Esophagus squamous epithelium (tissue), 5 donors: ENCODE measurements at places on chromosomes 11 and 22.

GRCh38 chr11:35822815-35823495 is 120.9 kb upstream of the LDLRAD3 start:
- no peak for DNase-seq

GRCh38 chr22:48146426-48146825 is 1384.0 kb downstream of the TBC1D22A start:
- no peak for DNase-seq

GRCh38 chr11:116418388-116419041 is 354.3 kb downstream of the BUD13 start:
- DNase-seq = no peak

DNA sequence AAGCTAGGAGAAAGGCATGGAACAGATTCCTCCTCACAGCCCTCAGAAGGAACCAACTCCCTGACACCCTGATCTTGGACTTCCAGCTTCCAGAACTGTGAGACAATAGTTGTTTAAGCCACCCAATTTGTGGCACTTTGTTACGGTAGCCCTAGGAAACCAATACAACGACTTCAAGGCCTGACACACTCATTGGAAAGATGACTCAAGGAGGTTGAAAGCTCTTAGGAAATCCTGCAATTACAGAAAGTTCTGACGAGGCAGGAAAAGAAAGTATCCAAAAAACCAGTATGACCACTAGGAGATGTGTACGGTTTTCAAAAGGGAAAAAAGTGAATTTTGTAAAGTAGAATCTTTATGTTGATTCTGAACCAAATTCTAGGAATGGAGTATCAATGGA is 161.4 kb downstream of the SWAP70 start:
- no peak for DNase-seq

DNA sequence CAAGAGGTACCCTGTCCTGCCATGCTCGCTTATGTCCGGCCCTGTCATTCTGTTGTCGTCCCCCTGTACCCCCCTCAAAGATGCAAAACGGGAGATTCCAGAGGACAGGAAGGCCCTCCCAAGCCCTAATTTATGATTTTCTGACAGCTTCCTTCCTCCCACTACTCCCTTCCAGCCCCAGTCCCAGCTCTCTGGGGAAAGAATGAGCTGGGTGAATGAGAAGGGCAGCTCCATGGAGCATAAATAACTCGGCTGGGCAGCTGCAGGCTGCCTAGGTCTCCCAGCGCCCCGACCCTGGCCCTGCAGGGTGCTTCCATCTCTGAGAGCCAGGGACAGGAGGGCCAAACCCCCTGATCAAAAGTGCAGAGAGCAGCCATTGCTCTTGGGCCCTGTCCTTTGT is 3.9 kb upstream of the EMID1 start:
- no peak for DNase-seq

GRCh38 chr11:106121570-106122320 is 44.3 kb downstream of the AASDHPPT start:
- no peak for DNase-seq

DNA sequence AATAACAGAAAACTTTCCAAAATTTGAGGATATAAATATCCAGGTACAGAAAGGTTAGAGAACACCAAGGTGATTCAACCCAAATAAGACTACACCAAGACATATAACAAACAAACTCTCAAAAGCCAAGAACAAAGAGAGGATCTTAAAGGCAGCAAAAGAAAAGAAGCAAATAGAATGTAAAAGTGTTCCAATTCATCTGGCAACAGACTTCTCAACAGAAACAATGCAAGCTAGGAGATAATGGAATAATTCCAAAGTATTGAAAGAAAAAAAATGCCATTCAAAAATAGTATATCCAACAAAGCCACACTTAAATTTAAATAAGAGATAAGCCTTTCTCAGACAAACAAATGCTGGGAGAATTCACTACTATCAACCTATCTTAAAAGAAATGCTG is 153.0 kb upstream of the FAT3 start:
- no peak for DNase-seq

- no peak for DNase-seq
Observed at GRCh38 chr22:30733181-30733631, 38.5 kb downstream of the OSBP2 start.

- DNase-seq = no peak
Observed at GRCh38 chr22:45504373-45505341, 2.0 kb downstream of the FBLN1 start.

- DNase-seq = no peak
Observed at GRCh38 chr11:77035039-77035438, 841 bp downstream of the B3GNT6 start.

DNA sequence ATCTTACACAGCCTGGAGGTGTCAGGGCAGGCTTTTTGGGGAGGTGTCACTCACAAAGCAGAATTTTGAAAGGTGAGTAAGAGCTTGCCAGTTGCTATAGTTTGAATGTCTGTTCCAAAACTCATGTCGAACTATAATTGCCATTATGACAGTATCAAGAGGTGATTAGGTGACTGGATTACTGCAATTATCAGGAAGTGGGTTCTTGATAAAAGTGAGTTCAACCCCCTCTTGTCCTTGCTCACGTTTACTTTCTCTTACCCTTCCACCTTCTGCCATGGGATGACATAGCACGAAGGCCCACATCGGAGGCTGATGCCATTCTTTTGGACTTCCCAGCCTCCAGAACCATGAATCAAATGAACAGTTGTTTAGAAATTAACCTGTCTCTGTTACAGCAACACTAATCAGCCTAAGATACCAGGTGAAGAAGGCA is 4.7 kb upstream of the C11orf86 start:
- no peak for DNase-seq

DNA sequence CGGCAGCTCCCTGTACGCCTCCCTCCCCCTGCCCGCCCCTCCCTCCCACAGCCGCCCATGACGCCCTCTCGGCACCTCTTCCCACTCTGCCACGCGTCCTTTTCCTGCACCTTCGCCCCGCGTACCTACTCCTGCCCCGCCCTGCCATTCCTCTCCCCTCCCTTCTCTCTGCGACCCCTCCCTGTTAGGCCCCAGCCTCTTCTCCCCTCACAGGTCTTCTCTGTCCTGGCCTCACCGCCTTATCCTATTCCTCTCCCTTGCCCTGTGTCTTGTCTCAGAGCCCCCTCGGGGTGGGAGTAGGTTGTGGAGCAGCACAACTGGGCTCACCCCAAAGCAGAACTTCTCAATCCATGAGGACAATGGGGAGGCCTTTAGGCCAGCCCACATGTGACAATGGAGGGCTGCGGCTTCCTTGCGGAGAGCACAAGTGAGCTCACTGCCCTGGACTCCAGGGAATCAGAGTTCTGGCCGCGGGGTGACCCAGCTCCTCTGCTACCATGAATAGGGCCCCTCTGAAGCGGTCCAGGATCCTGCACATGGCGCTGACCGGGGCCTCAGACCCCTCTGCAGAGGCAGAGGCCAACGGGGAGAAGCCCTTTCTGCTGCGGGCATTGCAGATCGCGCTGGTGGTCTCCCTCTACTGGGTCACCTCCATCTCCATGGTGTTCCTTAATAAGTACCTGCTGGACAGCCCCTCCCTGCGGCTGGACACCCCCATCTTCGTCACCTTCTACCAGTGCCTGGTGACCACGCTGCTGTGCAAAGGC is 539 bp downstream of the SLC35C1 start:
- DNase-seq = peak; percentile 46

DNA sequence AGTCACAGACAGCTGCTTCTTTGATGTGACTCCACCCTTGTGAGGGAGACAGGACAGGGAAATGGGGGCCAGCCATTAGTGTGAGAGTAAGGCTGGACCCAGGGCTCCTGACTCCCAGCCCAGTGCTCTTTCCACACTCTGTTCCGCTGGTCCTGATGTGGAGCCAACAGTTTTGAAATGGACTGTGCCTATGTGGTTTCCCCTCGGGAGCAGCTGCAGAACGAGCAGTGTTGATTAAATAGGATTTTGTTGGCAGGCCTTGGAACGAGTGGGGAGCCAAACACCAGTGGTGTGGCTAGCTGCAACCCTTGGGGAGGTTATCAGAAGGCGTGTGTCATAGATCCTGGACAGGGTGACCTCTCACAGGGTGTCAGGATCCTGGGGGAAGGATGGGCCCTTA is 66.5 kb upstream of the AMPD3 start:
- no peak for DNase-seq

- no peak for DNase-seq
Observed at GRCh38 chr11:115739146-115739545, 234.9 kb upstream of the CADM1 start.

GRCh38 chr11:27291302-27291889 is 71.6 kb downstream of the CCDC34 start:
- no peak for DNase-seq

DNA sequence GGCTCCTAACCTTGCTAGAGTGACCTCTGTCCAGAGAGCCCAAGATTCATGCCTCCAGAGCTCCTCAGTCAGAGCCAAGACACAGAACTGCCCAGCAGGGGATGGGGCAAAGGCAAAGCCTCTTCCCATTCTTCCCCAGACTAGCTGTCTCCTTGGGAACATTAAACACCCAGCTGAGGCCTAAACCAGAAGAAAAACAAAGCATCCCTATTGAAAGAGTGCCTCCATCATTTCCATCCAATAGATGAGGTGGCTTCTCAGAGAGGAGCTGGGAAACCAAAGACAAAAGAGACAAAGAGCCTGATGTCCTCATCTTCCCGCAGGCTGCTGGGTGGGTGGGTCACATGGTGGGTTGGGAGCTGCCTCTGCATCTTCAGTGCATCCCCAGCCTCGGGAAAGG is 37.4 kb downstream of the COMMD9 start:
- no peak for DNase-seq

GRCh38 chr11:133724116-133724515 is 121.2 kb downstream of the SPATA19 start:
- no peak for DNase-seq

- DNase-seq = no peak
Observed at GRCh38 chr11:75954039-75954438, 139.0 kb downstream of the UVRAG start.

DNA sequence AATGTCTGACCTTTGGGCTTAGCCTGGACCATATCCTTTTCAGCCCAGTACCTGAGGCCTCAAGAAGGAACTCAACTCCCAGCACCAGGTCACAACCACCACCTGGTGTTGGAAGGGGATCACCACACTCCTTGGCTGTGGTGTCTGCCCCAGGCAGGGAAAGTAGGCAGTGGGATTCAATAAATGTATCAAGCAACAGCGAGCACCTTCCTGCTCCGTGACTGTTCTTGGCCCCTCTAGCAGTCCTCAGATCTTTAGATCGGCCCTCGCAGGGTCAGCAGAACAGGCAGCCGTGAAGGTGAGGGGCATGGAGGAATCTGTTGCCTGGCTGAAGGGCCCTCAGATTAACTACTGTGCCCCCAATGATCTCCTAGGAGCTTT is 15.9 kb downstream of the ARFGAP2 start:
- DNase-seq = no peak

- no peak for DNase-seq
Observed at GRCh38 chr11:128294671-128295050, 292.7 kb downstream of the ETS1 start.

DNA sequence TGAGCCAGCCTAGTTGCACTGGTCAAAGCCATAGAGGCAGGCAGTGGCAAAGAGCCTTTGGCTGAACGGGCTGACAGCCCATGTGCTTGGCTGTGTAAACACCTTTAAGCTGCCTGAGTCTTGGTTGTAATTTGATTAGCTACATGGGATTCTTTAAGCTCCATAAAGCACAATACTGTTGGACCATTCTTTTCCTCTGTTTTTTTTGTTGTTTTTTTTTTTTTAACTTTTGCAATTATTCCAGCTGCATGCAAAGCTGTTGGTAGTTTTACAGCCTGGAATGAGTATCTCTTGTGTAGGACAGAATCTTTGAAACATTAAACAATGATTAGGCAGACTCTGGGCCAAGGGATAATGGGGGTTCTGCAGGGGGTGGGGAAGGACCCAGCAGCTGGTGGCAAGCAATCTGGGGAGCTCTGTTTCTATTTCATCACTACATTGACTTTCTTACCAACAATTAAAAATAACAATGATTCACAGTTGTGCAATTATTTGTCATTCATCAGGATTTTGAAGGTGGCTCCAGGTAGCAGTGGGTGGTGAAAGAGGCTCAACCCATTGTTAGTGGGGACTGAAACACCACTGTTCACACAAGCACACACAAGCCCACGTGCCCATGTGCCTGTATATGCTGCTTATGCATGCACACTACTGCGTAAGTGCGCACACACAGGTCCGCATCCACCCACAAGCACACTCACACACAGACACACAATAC is 69.5 kb upstream of the CSNK2A3 start:
- no peak for DNase-seq

DNA sequence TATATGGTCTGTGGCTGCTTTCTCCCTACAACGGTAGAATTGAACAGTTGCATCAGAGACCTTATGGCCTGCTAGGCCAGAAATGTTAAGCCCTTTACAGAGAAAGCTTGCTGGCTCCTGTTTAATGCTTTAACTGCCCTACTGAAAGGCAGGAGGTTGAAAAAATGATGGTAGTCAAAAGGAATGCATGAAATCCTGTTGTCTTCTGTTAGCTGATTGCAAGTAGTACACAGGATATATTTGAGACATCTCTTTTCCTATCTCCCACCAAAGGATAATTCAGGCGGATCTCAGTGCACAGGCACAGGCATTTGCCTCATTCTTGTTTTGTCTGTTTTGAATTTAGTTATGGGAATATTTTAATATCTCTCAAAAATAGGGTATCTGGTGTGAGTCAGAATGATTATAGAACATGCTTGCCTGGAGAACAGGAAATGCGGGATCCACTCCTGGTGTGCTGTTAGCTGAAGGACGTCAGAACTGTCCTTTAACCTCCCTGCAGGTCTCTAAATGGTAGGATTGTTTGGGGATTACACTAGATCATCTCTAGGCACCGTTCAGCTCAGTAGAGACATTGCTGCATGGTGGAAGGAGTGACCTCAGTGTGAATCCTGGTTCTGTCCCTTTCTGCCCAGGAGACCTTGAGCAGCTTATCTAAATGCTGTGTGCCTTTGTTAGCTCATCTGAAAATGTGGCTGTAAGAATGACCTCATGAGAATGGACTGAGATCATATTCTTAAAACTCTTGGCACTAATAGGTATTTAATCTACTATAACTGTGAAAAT is 49.5 kb downstream of the PACS1 start:
- no peak for DNase-seq

GRCh38 chr11:9037046-9037780 is 33.4 kb upstream of the NRIP3 start:
- no peak for DNase-seq

DNA sequence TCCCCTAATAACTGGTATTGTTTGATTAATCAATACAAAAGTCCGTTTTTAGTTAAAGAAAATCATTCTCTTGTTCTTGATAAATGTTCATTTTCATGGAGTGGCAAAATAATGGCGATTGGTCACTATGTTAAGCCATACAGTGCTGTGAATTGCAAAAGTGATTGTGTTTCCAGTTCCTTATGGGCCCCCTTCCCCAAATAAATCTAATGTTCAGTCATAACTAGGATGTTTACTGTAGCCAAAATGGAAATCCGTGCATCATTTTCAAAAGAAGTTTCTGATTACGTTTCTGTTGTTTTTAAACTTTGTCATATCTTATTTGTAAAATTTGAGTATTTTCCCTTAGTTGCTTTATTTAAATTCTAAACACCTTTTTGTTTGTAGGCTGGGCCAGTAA is 845 bp downstream of the RBM7 start:
- no peak for DNase-seq

DNA sequence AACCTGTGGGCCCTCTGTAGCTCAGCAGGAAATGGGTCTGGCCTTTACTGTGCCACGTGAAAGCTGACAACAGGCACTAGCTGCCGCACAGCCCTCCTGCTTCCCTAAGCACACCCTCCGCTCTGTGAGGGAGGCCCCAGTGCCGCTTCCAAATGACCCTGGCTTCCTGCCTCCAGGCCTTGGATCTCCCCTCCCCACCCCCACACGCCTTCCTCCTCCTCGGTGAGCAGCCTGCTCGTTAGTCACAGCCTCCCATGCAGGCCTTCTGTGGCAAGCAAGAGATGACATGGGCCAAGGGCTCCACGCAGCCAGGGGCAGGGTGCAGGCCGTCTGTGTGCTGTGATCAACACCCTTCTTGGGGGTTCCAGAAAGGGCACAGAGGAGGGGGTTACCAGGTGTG is 15.3 kb upstream of the RASL10A start:
- DNase-seq = no peak
